ENCODE measurements at places on chromosomes 1 and 21.

DNA sequence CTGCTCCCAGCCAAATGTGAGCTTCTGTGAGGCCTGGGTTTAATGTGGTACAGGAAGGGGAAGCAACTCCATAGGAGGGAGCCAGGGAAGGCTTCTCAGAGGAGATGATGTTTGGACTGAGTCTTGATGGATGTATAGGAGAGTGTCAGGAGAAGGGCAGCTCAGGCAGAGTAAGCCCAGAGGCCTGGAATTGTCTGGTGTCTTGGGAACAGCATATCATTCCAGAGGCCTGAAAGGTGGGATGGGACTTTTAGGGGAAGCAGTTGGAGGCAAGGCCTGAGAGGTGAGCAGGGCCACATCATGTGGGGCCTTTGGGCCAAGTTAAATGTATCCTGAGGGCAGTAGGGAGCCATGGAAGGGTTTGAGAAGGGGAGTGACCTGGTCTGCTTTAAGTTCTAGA, 148.6 kb upstream of the WNT4 start:
- no peak for DNase-seq

DNA sequence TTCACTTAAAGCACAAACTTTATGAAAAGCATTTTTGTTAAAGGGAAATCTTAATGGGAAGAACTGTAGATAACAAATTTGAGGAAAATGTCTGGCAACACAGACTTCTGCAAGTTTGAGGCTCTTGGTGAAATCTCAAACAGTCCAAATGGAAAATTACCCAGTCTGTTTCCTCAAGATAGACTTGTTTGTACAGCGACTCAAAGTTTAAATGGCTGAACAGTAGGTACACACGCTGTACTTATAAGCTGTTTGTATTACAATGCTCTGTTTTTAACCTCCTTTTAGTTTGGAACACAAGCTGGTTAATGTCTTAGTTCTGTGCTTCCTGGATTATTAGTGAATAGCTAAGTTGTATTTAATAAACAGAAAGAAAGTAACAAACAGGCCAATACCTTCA, 217.1 kb downstream of the NFIA start:
- no peak for DNase-seq

DNA sequence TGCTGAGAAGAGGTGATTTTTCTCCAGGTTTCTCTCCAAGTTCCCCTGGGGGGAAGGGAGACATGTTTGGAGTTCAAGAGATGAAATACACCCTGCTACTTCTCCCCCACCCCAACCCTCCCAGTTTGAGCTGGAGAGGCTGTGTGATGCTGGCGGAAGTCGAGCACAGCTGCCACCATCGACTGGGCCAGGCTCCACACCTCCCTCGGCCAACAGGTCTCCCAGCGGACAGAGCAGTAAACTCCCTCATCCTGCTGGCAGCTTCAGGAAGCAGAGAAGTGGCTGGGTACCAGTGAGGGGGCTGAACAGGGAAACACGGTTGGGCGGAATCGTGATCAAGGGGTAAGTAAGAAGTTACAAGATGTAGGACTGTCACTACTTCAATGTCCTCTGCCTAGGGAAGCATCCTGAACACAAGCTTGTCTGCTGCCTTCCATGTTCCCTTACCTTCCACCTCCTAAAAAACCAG, 6.6 kb upstream of the NHLH1 start:
- DNase-seq = no peak

- no peak for DNase-seq
Observed at GRCh38 chr1:162905174-162906158, 44.5 kb upstream of the CCDC190 start.

DNA sequence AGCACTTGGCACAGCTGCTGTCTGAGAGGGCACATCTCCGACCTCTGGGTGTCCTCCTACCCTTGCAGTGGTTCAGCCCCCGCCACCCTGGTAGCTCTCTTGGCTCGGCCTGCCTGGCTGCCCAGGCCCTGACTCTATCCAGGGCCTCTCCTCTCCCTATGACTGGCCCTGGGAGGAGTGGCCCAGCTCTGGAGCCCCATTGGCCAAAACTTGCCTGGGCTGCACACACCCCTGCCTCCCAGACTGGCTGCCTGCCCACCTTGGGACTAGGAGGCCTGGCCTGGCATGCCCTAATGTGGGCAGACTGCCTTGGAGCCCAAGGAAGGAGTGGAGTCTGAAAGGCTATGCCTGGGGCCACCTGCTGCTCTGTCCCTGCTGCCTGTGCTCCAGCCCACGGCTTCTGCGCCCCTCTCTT, 33.6 kb downstream of the ACOT11 start:
- DNase-seq = peak; percentile 82

GRCh38 chr1:185734929-185735700, 924 bp downstream of the HMCN1 start:
- DNase-seq = no peak

- peak; percentile 22 for DNase-seq
Observed at GRCh38 chr1:158496374-158496773, 24.4 kb downstream of the OR10R2 start.

DNA sequence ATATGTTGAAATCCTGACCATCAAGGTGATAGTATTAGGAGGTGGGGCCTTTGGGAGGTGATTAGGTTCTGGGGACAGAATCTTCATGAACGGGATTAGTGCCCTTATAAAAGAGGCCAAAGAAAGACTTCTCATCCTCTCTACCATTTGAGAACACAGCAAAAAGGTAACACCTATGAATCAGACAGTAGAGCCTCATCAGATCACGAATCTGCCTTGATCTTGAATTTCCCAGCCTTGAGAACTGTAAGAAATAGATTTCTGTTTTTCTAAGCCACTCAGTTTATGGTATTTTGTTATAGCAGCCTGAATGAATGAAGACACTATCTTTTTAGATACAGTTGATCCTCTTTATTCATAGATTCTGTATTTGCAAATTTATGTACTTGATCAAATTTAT, 206.9 kb upstream of the EDN2 start:
- no peak for DNase-seq

GRCh38 chr1:27517301-27517700, 27.3 kb upstream of the WASF2 start:
- no peak for DNase-seq
